ENCODE measurements at places on chromosomes 1 and 21. TPM values are rescaled to one million over a fixed set of nuclear protein-coding genes. Genes with fewer than 3 reads are reported as not detected.

Gene SPRR5
- total RNA-seq: not detected

Gene EVA1C
- total RNA-seq: 59.0 TPM

Gene CD5L
- 0.17 TPM for total RNA-seq

Gene GNG12
- 46.2 TPM for total RNA-seq

Gene TSPEAR
- total RNA-seq: 0.43 TPM

Gene PIGR
- 381 TPM for total RNA-seq

Gene VANGL2
- total RNA-seq: 13.9 TPM

Gene GJC2
- 6.7 TPM for total RNA-seq

Gene PGBD5
- 2.0 TPM for total RNA-seq

Gene NCAM2
- 11.7 TPM for total RNA-seq

Gene GJA5
- 25.9 TPM for total RNA-seq

Gene HNRNPR
- total RNA-seq: 147 TPM

Gene DENND2C
- total RNA-seq: 6.1 TPM

Gene SEC22B
- 50.8 TPM for total RNA-seq

Gene PRDM16
- 36.5 TPM for total RNA-seq

Gene CELA2B
- 0.63 TPM for total RNA-seq

Gene PADI2
- total RNA-seq: 4.6 TPM

Gene RNU1-4
- total RNA-seq: 3,134 TPM

Gene OLIG2
- 1.1 TPM for total RNA-seq

Gene LAMC1
- 272 TPM for total RNA-seq

Gene MPL
- 0.63 TPM for total RNA-seq

Gene CFHR4
- total RNA-seq: not detected

Gene OBSCN
- total RNA-seq: 47.3 TPM

Gene IQGAP3
- total RNA-seq: 1.0 TPM

Gene CRP
- 0.71 TPM for total RNA-seq

Gene CITED4
- 7.4 TPM for total RNA-seq

Gene MTMR11
- total RNA-seq: 10.1 TPM

Gene CCDC28B
- 4.4 TPM for total RNA-seq

Gene KMO
- total RNA-seq: 2.2 TPM

Gene GBP6
- total RNA-seq: 1.3 TPM

Gene ELAPOR1
- total RNA-seq: 25.0 TPM

Gene OLFML2B
- total RNA-seq: 12.4 TPM

Gene MYOC
- 1.8 TPM for total RNA-seq

Gene NBPF9
- total RNA-seq: 35.4 TPM

Gene LAX1
- total RNA-seq: 2.4 TPM

Gene WLS
- 128 TPM for total RNA-seq

Gene OR2T33
- not detected for total RNA-seq

Gene TMEM81
- total RNA-seq: 1.5 TPM

Gene C8A
- total RNA-seq: not detected

Gene PTAFR
- 9.3 TPM for total RNA-seq

Gene HTR6
- total RNA-seq: not detected

Gene ATP8B2
- total RNA-seq: 43.7 TPM

Gene FAM72A
- total RNA-seq: 3.1 TPM

Gene CC2D1B
- total RNA-seq: 54.6 TPM

Gene LRRN2
- total RNA-seq: 4.4 TPM

Gene EFNA3
- 1.9 TPM for total RNA-seq

Gene CRYAA
- not detected for total RNA-seq

Gene SLC6A17
- total RNA-seq: 0.09 TPM

Gene WNT3A
- total RNA-seq: 3.1 TPM

Gene FAM151A
- total RNA-seq: not detected

Gene VAMP3
- total RNA-seq: 103 TPM

Gene S100A4
- 665 TPM for total RNA-seq

Gene OR10J1
- not detected for total RNA-seq

Gene ZBTB8B
- 0.09 TPM for total RNA-seq

Gene CCT8
- 131 TPM for total RNA-seq

Gene FNDC10
- total RNA-seq: 12.8 TPM

Gene CFAP45
- total RNA-seq: 13.6 TPM
